Common myeloid progenitor, CD34-positive (primary cell): ENCODE measurements at places on chromosomes 4 and X.
A peak's percentile ranks its signal among the peaks of the same experiment; 100 is the strongest.

- DNase-seq: no peak
Measured at GRCh38 chrX:129748305-129748704, 9.5 kb downstream of the XPNPEP2 start.

GRCh38 chr4:23163647-23164436 lies 471.1 kb downstream of the GBA3 start:
- no peak for DNase-seq

GRCh38 chr4:112933790-112934189 lies 115.7 kb upstream of the ANK2 start:
- DNase-seq: no peak

GRCh38 chr4:184279496-184280061 lies 61.9 kb upstream of the ENPP6 start:
- DNase-seq: no peak

DNA sequence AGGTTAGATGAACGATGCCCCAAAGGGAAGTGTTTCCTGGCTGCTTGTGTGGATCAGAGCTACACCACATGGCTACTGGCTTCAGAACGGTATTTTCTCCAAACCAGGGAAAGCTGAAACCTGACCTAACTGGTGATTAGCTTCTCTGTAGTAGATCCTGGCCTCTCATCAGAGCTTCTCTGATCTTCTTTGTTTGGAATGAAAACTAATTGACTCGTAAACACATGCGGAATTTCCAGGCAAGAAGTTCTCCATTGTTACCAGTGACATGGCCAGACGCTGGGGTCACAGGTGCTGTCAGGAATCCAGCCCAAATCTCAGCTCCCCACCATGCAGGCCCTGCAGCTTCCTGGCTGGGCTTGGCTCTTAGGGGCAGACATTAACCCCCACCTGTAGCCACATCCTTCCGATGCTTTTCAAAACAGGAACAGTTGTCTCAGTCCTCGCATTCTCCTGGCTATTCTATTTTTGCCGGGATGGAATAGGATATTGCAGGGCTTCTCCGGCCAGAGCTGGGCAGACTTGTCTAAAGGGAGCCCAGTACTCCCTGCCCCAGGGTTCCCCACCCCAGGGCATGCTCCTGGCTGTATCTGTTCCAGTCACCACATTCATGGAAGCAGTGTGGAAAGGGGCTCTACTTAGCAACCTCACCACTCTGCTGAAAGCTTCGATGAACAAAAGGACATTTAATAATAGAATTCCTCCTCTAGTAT lies 305.4 kb upstream of the F9 start:
- no peak for DNase-seq

DNA sequence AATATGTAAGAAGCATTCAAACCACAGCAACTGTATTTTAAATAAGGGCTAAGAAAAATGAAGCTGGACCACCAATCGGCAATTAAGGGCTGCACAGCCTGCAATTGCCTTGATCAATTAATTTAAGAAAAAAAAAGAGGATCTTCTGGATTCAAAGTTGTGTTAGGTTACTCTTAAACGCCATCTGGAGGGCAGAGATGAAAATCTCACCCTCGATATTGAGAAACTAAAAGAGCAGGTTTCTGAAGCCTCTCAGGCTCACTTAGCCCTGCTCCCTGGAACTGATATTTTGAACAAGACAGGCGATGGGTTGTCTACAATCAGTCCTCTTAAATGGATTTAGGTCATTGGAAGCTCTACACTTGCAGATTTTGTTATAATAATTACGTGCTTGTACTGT lies 579.4 kb downstream of the GRXCR1 start:
- DNase-seq: peak; percentile 11
